ENCODE measurements at places on chromosomes 7 and 10. TPM values are rescaled to one million over a fixed set of nuclear protein-coding genes. Genes with fewer than 3 reads are reported as not detected.

The OR9A2 gene
- total RNA-seq, result not detected

The EIF5AL1 gene
- 1.0 TPM for total RNA-seq

The TACC2 gene
- 20.6 TPM for total RNA-seq

The IPMK gene
- 1.9 TPM for total RNA-seq

The ANXA7 gene
- total RNA-seq, result 39.1 TPM

The HMX2 gene
- total RNA-seq, result not detected

The CTAGE4 gene
- not detected for total RNA-seq

The GLI3 gene
- 5.5 TPM for total RNA-seq

The FASTK gene
- 94.2 TPM for total RNA-seq

The CDCA7L gene
- total RNA-seq, result 116 TPM

The PLEKHS1 gene
- total RNA-seq, result 0.04 TPM

The SORCS1 gene
- 6.6 TPM for total RNA-seq

The PPP1R9A gene
- total RNA-seq, result 13.2 TPM

The PI4K2A gene
- total RNA-seq, result 21.3 TPM

The ITGA8 gene
- total RNA-seq, result 0.03 TPM

The RBP3 gene
- not detected for total RNA-seq

The ZNF736 gene
- 15.5 TPM for total RNA-seq

The AKR1C8 gene
- total RNA-seq, result 0.21 TPM

The SLC16A9 gene
- total RNA-seq, result 0.87 TPM

The KNDC1 gene
- 0.19 TPM for total RNA-seq

The C7orf57 gene
- 0.32 TPM for total RNA-seq

The ZC3HAV1L gene
- total RNA-seq, result 2.3 TPM

The NRP1 gene
- 118 TPM for total RNA-seq

The ERVW-1 gene
- total RNA-seq, result not detected

The SPDYE2B gene
- not detected for total RNA-seq

The GRM3 gene
- 0.11 TPM for total RNA-seq

The PARG gene
- total RNA-seq, result 28.0 TPM

The DIP2C gene
- total RNA-seq, result 4.6 TPM

The WNT2 gene
- not detected for total RNA-seq

The ASZ1 gene
- not detected for total RNA-seq

The AGBL3 gene
- total RNA-seq, result 0.41 TPM

The CDHR3 gene
- 0.69 TPM for total RNA-seq

The NPC1L1 gene
- total RNA-seq, result 0.03 TPM

The RBP4 gene
- 1.0 TPM for total RNA-seq

The OR13A1 gene
- not detected for total RNA-seq

The ARHGAP22 gene
- total RNA-seq, result 3.7 TPM

The TMEM176A gene
- not detected for total RNA-seq

The CYTH3 gene
- total RNA-seq, result 33.5 TPM

The STRIP2 gene
- total RNA-seq, result 7.6 TPM

The TFPI2 gene
- 19.6 TPM for total RNA-seq

The CALHM3 gene
- total RNA-seq, result 0.34 TPM

The MBL2 gene
- total RNA-seq, result 0.05 TPM

The OR2A12 gene
- not detected for total RNA-seq

The LANCL2 gene
- total RNA-seq, result 19.5 TPM

The TAS2R3 gene
- total RNA-seq, result 0.16 TPM

The AVPI1 gene
- 98.2 TPM for total RNA-seq

The DNAH11 gene
- total RNA-seq, result 5.0 TPM

The MALRD1 gene
- 0.11 TPM for total RNA-seq

The LRRN3 gene
- total RNA-seq, result not detected

The GIMAP8 gene
- total RNA-seq, result not detected

The IDI2 gene
- total RNA-seq, result not detected
